T-helper 9 cell (primary cell): ENCODE measurements at places on chromosomes 12 and 14.

- no peak for DNase-seq
These were observed 46.1 kb upstream of the DLK1 start for GRCh38 chr14:100680439-100681051.

DNA sequence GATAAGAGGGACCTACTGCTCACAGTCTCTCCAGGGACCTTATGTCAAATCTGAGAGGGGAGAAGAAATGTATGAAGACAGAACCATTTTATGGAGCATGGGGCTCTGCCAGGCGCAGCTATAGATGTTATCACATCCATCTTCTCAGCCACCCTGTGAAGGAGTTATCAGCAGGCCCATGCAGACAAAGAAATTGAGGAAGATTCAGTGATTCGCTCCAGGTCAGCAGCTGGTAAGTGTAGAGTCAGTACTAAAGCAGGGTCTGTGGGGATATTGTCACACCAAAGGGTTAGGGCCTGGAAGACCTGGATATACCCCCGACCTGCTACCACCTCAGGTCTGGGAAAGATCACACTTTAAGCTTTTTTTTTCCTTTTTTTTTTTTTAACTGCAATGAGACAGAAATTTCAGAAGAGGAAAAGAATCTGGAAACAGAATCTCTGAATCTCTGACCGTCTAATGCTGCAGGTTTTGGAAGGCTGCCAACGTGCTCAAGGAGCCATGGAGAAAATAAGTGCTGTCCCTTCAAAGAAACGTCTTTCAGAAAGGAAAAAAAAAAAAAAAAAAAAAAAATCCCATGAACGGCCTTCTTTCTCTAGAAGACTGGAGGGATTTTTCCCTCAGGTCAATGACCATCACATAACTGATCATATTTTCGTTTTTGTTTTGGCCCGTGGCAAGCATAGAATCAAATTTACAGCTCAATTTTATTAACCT lies 73.3 kb upstream of the PLEKHG7 start:
- DNase-seq, result no peak

- DNase-seq, result no peak
These were observed 11.6 kb upstream of the PTPRB start for GRCh38 chr12:70648831-70649230.

DNA sequence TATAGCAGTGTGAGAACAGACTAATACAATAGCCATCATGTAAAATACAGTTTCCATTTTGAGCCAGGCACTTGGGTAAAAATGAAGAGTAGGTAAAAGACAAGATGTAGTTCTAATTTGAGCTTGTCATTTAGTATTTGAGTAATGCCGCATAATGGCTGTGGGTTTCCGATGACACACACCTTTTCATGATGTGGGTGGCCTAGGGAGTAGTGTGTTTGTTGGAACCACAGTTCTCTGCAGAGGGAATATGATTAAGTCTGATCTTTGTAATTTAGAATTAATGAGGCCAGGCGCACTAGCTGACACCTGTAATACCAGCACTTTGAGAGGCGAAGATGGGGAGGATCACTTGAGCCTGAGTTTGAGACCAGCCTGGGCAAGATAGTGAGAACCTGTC lies 61.8 kb downstream of the RCOR1 start:
- no peak for DNase-seq

DNA sequence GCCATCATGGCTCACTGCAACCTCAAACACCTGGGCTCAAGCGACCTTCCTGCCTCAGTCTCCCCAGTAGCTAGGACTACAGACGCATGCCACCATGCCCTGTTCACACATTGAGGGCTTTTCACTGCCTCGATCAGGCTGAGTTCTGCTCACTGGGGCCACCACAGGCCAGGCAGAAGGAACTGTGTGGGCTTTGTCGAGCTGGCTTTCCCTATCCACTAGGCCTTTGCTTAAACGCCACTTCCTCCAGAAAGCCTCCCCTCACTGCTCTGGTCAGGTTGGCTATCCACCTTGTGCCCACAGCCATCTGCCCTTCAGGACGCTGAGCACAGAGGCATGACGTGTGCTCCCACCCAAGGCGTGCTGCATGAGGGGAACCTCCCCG lies 45.2 kb downstream of the MLXIP start:
- DNase-seq, result no peak

DNA sequence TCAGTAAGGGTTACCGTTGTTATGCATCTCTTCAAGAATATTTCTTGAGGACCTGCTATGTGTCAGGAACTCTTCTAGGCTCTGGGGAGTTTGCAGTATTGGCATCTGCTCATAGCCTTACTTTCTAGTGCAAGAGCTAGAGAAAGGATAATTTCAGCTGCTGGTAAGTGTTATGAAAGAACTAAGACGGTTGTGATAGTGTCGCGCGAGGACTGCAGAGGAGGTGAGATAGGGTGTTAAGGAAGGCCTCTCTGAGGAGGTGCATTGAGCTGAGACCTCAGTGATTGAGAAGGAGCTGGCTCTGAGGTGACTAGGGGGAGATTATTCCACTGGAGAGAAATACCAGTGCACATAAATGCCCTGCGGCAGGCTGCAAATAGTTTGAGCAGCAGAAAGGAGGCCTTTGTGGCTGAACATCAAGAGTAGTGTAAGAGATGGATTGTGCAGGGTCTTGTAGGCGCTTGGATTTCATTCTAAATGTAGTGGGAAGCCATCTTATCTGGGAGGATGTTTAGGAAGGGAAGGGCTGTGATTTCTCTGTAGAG lies 824 bp downstream of the DDX55 start:
- no peak for DNase-seq

DNA sequence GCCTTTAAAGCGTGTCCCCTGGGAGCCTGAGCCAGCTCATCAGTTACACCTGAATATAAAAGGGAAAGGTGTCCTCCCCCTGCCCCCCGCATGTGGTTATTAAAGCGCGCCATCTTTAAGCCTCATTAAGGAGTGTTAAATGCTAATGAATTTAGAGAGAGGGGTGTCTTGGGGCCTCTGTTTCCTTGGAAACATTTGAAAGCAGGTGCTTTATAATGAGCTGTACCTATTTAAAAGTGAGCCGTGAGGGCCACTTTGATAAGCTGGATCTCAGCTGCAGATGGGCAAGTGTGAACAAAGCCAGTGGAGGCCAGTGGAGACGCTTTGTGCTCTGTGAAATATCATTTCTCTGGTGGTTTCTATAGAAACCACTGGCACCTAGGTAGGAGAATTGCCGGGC lies 84.0 kb downstream of the BEGAIN start:
- DNase-seq, result no peak

- DNase-seq, result no peak
These were observed 241.9 kb downstream of the PAWR start for GRCh38 chr12:79448816-79449215.

DNA sequence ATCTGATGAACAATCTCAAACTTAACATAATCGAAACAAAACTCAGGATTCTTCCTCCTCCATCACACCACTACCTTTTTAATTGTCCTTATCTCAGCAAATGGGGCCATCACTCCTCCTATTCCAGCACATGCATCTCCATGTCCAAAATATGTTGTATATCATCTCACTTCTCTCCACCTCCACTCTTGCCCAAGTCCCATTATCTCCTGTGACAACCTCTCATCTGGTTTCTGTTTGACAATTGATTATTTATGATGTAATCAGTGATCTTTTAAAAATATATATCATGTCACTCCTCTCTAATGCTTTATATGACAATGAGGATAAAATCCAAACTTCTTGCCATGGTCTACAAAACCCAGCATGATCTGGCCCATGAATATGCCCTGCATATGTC lies 200.8 kb upstream of the HMGA2 start:
- DNase-seq, result no peak

GRCh38 chr12:127126260-127126628 lies 1140.7 kb upstream of the TMEM132C start:
- no peak for DNase-seq

GRCh38 chr12:129570796-129571400 lies 332.9 kb downstream of the TMEM132D start:
- no peak for DNase-seq

GRCh38 chr12:113214895-113215400 lies 6.3 kb upstream of the TPCN1 start:
- no peak for DNase-seq

DNA sequence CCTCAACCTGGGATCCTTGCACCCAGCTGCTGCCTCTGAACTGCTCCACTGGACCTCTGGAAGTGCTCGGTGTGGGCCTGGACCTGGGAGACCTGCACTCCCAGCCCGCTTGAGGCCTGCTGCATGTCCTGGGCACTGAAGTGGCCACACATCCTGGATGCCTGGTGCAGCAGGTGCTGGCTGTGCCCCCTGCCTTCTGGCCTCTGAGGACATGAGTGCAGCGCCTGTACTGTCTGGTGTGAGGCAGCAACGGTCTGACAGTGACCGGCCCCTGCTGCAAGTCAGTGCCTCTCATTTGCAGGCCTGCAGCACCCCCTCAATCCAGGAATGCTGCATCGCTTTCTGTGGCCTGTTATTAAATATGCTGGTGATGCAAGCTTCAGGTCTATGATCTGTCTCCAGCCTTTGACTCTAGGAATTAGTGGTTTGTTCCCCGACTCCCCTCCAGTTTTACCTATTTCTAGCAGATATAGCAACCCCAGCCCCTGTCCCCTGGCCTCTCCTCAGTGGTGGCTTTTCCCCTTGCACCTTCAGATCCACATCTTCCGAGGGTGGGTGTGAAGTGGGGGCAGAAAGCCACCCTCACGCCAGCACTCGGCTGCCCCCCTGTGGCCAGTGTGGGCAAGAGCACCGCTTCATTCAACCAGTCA lies 3.6 kb downstream of the SMIM41 start:
- DNase-seq, result peak; percentile 66

DNA sequence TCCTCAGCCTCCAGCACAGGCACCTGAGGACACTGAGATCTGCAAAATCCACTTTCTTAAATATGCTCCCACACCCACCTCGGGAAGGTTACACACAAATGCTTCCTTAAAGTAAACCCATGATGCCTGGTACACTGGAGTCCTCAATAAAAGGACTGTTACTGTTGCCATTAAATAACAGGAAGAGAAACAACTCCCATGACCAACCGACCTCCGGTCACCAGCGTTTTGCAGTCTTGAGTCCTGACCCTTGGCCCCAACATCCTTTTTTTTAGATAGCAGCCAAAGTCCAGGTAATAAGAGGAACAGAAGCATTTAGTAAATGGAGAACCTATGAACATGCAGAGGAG lies 42.4 kb downstream of the ITPK1 start:
- DNase-seq, result no peak

- no peak for DNase-seq
These were observed 623.0 kb downstream of the VRK1 start for GRCh38 chr14:97420211-97420610.

DNA sequence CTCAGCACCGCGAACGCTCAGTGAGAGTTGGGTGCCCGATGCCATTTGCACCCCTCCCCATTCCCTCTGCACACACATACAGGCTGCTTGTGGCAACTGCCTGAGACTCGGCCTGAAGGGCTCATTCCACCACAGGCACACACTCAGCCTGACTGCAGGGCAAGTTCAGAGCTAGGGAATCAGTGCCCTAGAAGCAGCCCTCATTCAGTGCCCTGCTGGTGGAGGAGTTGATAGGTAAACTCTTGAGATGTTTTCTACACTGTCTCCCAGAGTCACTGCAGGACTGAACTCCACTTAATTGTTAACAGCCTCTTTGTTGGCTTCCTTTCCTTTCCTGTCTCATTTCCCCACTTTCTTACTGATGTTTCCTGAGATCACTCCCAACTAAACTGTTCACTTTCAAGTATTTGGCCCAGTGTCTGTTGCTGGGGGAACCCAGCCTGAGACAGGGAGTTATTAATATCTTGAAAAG lies 16.9 kb downstream of the PPP1R36 start:
- DNase-seq, result no peak

DNA sequence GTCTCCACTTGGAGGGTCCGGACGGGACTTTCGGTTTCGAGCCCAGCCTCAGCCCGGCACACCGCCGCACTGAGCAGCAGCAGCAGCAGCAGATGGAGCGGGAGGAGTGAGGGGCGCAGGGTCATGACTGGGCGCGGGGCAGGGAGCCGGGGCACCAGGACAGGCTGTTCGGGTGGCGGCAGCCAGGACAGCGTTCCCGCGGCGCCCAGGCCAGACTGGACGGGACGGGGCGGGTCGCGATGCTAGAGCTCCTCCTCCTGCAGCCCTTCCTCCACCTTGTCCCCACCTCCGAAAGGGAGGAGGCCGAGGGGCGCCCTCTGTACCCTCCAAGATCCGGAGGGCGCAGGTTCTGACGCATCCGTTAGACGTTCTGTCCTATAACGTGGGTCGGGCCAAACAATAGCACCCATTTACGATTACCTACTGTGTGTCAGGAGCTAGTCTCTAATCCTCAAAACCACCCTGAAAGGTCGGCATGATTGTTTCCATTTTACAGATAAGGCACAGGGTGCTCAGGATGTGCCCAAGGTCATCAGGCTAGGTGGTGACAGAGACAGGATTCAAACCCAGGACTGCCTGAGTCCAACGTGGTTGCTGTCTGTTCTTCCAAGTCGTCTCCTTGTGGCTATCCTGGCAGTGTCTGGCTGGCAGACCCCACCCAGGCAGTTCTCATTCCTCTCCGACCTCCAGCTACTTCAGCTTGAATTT lies at the start of gene FKBP11:
Gene FKBP11, minus strand, starts transcription at position 189 of the 708 bp plus-strand sequence. Its CDS starts 64 bp downstream, at position 125.
- peak; percentile 66 for DNase-seq

- DNase-seq, result no peak
These were observed 21.0 kb downstream of the ANKLE2 start for GRCh38 chr12:132740652-132741051.
